Cardiac fibroblast (primary cell): ENCODE measurements at places on chromosomes 4 and X.

DNA sequence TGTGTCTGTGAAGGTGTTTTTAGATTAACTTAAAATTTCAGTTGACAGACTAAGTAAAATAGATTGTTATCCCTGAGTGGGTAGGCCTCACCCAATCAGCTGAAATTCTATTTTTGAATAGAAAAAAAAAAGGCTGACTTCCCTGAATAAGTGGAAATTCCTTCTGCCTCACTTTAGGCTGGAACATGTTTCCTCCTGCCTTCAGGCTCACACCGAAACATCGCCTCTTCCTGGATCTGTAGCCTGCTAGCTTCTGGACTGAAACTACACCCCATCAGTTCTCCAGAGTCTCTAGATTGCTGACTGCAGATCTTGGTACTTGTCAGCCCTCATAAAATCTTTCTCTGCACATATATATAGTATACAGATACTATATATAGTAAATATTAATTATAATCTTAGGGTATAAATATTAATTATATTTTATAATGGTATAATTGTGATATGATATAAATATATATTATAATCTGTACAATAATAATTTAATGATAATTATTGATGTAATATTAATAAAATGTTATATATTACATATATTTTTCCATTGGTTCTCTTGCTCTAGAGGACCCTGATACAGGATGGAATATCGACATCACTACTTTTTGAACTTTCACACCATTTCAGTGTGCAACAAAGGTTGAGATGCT, 13.7 kb upstream of the SLIT2 start:
- DNase-seq, result no peak

GRCh38 chr4:55424791-55425190, 29.0 kb downstream of the TMEM165 start:
- no peak for DNase-seq

DNA sequence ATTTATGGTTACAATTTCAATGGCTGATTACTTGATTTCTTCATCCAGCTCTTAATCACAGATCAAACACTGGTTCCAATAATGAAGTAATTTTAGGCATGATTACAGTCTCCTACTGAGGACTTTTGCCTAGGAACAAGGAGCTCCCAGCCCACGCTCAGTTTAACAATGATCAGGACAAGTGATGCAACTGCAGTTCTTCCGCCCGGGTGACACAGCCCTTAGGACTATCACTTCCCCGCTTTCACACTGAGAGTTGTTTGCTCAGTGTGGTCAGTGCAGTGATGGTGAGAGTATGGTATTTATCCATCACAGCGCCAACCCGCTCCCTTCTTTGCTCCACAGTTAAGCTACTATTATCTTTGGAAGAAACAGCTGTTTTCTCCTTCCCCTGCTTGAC, 203.2 kb upstream of the MBNL3 start:
- DNase-seq, result peak; percentile 12

DNA sequence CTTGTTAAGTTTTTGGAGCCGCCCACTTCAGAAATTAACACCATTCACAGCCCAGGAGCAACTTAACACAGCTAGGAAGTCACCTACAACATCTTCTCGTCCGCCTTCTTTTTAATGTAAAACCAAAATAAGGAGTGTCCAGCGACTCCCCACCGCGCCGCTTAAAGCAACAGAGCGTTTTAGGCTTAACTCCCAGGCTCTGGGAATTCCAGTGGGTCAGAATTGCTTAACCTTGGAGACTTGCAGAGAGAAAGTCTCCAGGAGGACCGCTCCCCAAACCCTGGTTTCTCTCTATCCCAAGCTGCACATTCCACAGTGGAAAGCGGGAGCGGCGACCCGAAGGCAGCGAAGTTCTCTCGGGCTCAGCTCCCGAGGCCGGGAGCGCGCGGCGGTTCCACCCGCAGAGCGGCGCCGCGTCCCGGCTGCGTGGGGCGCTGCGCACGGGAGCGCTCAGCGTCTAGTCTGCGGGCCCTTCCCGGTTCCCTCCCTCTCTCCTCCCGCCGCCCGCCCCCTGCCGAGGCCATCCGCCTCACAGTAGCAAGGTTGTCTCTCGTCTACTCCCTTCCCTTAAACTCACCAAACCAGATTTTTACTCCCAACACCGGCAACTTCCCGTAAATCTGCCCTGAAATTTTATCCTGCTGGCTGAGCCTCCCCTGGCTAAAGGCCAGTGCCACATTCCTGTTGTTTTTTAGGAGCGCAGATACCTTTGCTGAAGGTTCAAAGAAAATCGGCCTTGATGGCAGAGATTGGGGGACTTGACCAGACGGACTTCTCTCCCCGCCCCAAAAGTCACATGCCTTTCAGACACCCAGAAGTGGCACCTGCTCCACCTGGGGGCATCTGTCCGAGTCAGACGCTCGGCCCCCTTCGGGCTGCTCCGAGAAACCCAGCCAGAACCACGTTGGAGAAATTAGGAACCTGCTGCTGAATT, at the start of gene RBM47:
TSS of gene RBM47 (minus strand) at position 464 of the 934 bp plus-strand sequence. CDS start 190,971 bp downstream, outside the sequence.
- peak; percentile 49 for DNase-seq

DNA sequence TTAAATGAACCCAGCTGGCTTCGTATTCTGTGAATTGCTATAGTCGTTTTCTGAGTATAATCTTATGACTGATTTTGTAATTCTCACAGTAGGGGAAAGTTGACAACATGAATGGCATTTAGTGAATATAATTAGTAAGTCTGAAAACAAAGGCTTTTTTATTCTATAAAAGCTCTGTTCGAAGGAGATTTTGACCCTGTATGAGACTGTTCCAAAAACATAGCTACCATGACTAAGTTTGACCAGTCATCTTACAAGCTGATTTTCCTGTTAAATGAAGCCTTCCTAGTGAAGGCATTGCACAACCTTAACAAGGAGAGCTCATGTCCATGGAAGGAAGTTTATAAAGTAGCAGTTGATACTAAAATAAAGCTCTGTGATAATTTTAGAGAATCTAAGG, 242.3 kb downstream of the RPA4 start:
- DNase-seq, result peak; percentile 54

DNA sequence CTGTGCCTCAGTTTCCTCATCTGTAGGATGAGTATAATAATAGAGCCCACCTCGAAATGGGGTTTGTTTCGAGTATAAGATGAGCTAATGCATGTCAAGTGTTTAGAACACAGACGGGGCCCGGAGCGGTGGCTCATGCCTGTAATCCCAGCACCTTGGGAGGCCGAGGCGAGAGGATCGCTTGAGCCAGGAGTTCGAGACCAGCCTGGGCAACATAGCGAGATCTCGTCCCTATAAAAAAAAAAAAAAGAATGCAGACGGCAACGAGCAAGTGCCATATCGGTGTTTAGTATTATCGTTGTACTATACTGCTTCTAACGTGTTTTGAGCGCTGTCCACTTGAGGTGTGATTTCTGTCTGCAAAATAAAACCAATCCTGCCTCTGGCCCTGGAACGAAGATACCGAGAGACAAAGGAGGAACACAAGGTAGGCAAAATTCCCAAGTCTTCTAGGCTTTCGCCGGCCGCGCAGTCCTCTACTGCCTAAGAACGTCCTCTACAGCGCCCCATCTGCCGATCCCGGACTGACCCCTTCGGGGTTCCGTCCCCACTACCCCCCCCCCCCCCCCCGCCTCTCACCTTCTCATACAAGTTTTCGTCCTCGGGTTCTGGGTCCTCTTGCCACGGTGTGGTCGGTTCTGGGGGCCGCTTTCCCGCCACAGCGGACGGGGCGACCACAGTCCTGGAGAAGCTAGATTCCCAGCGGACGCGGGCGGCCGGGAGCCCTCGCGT, 442 bp downstream of the NDUFB11 start:
- DNase-seq, result peak; percentile 45

DNA sequence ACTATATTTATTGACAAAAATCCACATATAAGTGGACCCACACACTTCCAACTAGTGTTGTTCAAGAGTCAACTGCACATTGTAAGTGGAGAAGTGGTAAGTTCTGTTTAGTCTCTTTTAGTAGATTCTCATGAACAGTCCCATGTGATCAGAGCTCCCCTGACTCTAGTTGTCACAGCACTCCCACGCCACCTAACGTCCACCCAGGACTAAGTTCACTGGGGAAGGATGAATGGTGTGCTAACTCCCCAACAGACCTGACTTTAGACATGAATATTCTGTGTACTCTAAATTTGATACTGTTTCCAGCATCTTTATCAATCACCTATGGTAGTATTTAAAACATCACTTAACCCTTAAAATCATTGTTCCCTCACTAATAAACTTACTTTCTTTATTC, 59.8 kb downstream of the PACRGL start:
- DNase-seq, result peak; percentile 6

GRCh38 chrX:105646592-105647372, 175.6 kb upstream of the NRK start:
- no peak for DNase-seq

DNA sequence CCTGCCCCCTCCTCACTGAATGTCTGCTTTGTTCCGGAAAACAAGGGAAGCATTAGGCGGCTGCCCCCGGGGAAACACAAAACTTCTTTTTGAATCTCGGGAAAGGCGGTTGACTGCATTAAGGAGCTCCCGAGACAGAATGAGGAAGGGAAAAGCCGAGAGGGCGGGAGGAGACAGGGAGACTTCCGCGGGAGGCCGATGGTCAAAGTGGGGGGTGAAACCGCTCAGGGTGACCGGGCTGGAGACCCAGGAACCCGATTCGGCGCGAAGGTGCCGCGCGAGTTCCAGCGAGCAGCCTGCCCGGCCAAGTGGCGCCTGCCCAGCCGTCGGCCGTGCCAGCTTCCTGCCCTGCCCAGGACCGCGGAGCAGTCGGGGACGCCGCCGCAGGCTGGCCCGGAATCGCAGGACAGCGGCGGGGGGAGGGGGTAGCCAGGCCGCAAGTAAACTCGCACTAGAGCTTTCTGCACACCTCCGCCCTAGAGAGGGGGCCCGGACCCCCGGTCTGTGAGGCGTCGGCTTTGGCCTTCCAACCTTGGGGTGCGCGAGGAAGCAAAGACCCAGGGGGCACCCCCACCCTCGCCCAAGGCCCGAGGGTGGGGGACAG, 55.1 kb upstream of the BCOR start:
- DNase-seq, result no peak

- DNase-seq, result no peak
Measured at GRCh38 chr4:128362760-128363159, 75.1 kb upstream of the PGRMC2 start.

GRCh38 chr4:1195109-1195671, 22.8 kb upstream of the SPON2 start:
- no peak for DNase-seq

DNA sequence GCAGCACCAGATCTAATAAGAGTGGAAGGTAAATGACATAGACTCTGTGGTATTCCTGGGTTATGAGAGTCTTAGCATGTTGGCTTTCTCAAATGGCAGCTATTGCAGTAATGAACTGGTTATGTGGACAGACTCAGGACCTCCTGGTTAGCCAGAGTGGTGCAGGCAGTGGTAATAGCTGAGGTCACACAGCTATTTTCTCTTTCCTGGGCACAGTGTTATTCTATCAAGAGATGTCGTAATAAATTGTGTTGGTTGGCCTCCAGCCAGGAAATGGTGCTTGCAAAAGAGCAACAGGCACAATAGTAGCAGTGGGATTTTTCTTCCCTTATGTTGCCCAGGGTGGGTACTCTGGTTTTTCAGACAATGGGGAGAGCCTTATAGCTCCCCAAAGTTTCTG, 279.2 kb upstream of the FGF16 start:
- peak; percentile 16 for DNase-seq

GRCh38 chr4:55500072-55500471, 46.6 kb downstream of the CLOCK start:
- no peak for DNase-seq

DNA sequence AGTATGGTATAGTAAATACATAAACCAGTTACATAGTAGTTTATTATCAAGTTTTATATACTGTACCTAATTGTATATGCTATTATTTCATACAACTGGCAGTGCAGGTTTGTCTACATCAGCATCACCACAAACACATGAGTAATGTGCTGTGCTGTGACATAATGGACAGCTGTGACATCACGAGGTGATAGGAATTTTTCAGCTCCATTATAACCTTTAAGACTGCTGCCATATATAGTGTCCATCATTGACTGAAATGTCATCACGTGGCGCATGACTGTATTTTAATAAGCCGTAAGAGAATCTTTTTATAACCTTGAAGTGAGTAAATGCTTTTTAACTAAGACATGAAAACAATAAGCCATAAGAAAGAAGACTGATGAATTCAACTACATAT, 44.8 kb upstream of the ANK2 start:
- no peak for DNase-seq

- peak; percentile 32 for DNase-seq
Measured at GRCh38 chrX:27915617-27916016, 65.6 kb downstream of the DCAF8L1 start.

DNA sequence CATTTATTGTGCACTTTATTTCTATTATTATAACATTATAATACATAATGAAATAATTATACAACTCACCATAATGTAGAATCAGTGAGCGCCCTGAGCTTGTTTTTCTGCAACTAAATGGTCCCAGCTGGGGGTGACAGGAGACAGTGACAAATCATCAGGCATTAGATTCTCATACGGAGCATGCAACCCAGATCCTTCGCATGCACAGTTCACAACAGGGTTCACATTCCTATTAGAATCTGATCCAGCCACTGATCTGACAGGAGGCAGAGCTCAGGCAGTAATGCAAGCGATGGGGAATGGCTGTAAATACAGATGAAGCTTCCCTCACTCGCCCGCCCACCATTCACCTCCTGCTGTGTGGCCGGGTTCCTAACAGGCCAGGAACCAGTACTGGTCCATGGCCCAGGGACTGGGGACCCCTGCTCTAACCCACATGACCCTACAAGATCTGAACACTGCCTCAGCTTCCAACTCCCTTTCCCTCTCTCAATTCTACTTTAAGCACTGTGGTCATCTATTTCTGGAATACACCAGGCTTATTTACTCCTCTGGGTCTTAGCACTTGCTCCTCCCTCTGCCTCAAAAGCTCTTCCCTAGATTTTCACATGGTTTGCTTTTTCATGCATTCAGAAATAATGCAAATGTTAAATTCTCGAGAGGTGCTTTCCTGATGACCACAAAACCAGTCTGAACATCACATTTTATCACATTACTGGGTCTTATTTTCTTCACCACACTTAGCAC, 166.8 kb upstream of the HCCS start:
- no peak for DNase-seq

DNA sequence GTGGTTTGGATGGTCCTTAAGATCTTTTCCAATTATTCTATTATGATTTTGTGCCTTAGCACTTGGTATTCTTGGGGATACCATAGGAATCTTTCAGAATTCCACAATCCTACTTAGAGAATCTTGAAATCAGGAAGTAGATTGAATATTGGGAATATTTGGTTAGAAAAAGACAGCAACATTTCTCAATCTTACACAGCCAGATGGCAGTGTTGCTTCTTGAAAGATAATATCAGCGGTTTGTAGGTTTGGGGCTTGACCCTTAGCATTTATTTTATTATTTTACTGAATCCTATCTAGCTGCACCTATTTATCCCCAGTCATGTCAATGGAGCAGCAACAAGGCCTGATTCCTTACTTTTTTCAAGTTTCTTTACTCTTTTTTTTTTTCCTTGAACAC, 28.6 kb downstream of the MAGEB1 start:
- DNase-seq, result peak; percentile 35
